ENCODE measurements at places on chromosomes 6 and 20.

GRCh38 chr6:16674801-16675392, 86.4 kb downstream of the ATXN1 start:
- no peak for DNase-seq

GRCh38 chr6:24076011-24076410, 50.0 kb upstream of the NRSN1 start:
- DNase-seq, result no peak

DNA sequence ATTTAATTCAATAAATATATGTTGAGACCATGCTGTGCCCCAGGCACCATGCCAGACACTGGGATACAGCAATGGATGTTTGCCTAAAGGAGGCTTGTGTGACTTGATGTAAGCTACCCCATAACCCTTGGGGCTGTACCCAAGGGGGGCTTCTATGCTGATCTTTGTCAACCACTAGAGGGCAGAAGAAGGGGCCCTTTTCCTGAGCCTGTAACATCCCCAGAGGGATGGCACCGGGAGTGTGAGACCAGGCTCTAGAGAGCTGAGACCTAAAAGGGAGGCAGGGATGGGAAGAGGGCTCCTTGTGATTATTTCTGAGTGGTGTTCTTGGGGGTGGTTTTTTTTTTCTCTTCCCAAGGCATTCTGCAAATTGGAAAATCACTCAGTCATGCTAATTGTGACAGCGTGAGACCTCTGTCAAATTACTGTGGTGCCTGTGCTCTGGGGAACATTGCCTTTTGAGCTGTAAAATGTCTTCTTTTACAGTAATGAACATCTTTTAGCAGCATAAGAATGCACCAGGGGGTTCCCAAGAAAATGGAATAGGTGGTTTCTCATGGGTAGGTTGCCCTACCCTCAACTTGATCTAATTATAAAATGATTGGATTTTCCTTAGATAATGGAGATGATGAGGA, 138.7 kb upstream of the SLC24A3 start:
- DNase-seq, result no peak

GRCh38 chr6:6282716-6283115, 37.7 kb downstream of the F13A1 start:
- DNase-seq, result no peak

DNA sequence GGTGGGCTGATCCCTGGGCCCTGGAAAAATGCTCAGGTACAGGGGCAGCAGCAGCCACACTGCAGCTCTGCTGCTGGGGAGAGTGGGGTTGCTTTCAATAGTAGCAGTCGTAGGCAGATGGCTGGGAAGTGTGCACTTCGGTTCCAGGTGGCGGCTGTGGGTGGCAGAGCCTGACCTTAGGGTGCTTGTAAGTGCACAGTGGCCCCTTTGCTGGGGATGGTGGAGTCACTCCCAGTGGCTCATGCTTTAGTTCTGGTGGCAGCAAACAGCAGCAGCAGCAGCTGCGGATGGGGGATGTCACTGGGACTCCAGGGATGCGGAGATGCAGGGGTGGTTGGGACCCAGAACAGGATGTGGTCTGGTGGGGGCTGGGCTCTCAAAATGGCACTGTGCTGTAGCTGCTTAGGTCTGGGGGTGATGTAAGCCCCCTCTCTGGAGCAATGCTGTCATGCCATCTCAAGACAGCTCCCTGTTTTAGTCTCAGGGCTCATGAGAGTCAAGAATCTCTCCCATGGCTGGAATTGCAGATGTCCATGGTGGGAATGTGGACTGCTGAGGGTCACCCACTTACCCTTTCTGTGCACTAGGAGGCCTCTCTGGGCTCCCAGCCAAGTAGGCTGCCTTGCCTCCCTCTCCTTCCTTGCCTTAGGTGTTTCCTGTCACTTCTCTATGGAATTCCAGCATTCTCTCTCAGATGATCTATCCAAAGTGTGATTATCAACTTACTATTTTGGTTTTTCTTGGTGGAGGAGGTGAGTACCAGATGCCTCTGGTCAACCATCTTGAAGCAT, 146.7 kb upstream of the SLC22A23 start:
- no peak for DNase-seq

DNA sequence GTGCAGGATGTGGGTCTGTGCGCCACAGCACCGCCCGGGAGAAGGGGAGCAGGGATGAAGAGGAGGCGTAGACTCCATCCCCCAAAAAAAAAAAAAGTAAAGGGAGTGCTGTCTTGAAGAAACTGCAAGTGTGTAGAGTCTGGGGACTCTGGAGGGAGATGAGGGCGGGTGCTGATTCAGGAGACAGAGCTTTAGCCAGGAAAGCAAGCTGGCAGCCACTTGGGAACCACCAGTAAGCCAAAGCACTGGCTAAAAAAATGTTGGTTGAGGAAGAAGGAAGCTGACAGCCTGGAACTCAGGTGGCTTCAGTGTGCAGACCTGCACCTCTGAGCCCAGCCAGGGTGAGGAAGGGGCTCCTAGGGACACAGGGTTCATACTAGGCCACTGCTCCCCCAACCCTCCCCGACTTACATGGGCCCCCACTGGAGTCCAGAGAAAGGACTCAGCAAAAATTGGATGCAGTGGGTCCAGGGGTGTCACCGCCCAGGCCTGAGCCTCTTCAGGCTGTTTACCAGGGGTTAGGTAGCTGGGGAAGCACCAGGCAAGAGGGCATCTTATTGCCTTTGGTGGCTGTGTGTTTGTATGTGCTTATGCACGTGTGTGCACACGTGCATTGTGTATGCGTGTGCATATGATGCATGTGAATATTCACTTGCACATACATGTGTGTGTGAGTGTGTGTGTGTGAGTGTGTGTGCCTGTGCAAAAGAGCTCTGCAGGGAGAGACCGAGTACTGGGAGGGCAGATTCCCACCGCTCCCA, 153.5 kb upstream of the MLN start:
- DNase-seq, result no peak

Data from activated CD8-positive, alpha-beta memory T cell treated with anti-CD3 and anti-CD28 coated beads for 1 hour (primary cell).